Temporal lobe (tissue), 4 donors: ENCODE measurements at places on chromosomes 5 and 9. TPM values are rescaled to one million over a fixed set of nuclear protein-coding genes. Genes with fewer than 3 reads are reported as not detected.

RBM18 gene
- 15.5 TPM for total RNA-seq

CYLC2 gene
- not detected for total RNA-seq

PRR16 gene
- 1.2 TPM for total RNA-seq

ORM2 gene
- total RNA-seq, result not detected

ACTBL2 gene
- not detected for total RNA-seq

GRPEL2 gene
- 36.4 TPM for total RNA-seq

GPRIN1 gene
- total RNA-seq, result 104 TPM

GALNT12 gene
- 3.2 TPM for total RNA-seq

CARTPT gene
- 0.74 TPM for total RNA-seq

PPP2CA gene
- total RNA-seq, result 90.2 TPM

BSPRY gene
- 0.25 TPM for total RNA-seq

NR5A1 gene
- not detected for total RNA-seq

CAVIN4 gene
- total RNA-seq, result 11.8 TPM

TYRP1 gene
- 0.49 TPM for total RNA-seq

CKMT2 gene
- 2.2 TPM for total RNA-seq
